ENCODE measurements at places on chromosomes 4 and X.

- no peak for DNase-seq
Observed at GRCh38 chr4:73419106-73420038, 15.3 kb downstream of the ALB start.

GRCh38 chr4:164648849-164649212, 105.1 kb upstream of the SMIM31 start:
- no peak for DNase-seq

- no peak for DNase-seq
Observed at GRCh38 chr4:176002007-176002613, 63.5 kb upstream of the WDR17 start.

- no peak for DNase-seq
Observed at GRCh38 chr4:81981218-81981617, 392.6 kb downstream of the HNRNPD start.

DNA sequence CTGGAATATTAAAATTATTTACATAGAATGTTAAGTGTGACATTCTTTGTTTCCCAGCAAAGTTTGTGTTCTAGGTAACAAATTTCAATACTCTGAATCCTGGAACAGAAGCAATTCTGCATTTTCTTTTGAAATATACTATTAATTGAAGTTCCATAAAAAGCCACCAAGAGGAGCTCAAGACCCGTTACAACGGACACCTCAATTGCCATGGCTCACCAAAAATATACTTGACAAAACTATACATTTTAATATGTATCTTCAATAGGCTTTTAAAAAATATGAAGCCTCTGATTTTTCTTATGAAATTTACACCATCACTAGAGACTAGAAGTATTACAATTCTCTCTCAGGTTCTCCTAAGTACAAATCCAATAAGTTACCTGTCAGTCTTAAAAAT, 111.4 kb downstream of the NYX start:
- DNase-seq = no peak

GRCh38 chr4:109979920-109980717, 67.4 kb downstream of the EGF start:
- DNase-seq = no peak

- DNase-seq = no peak
Observed at GRCh38 chr4:180953572-180953971, 1289.6 kb upstream of the TENM3 start.

DNA sequence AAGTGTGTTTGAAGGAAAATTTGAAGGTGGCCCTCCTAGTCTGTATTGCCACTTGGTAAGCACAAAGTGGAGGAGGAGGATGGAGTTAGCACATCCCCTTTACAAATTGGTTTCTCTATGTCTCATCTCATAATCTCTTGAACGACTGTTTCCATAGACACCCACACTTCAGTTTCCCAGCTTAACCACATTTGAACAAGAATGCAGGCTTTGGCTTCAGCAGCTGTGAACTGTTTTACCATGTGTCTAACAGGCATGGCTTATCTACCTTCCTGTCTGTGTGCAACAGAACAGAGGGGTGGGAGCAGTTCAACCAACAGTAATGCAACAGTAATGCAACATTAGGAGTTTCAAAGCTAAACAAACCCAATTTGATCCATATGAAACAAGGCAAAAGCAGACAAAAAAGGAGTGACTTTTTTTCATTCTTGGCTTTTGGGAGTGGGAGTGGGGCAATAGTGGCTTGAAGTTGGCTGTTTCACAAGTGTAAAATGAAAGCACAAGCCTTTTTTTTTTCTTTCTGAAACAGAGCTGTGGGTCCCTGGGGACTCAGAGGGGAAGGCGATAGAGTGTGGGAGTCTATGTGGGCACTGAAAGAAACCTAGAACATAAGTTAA, 108.0 kb downstream of the ITM2A start:
- no peak for DNase-seq

GRCh38 chr4:15853345-15853744, 75.2 kb downstream of the CD38 start:
- no peak for DNase-seq

GRCh38 chr4:27009539-27009938, 148.9 kb downstream of the STIM2 start:
- no peak for DNase-seq

DNA sequence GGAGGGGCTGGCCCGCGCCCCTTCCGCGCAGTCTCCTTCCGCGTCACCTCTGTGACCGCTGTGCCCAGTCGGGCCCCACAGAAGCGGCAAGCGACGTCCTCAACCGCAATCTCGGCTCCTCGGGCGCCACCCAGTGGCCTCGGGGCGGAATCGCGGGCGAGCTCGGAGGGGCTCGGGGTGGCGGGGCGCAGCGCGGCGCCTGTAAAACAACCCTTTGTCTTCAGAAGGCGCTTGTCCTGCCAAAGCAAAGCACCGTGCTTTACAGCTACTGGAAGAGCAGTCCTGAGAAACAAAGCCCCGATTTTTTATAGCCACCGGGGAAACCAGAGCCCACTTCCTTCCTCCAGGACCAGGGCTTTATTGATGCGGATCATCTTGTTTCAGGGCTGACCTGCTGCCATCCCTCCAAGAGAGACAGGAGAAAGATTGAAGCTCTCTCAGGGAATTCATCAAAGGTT, 37.3 kb upstream of the CDKN2AIP start:
- peak; percentile 91 for DNase-seq

- DNase-seq = no peak
Observed at GRCh38 chr4:7348946-7349900, 85.5 kb downstream of the PSAPL1 start.

GRCh38 chr4:86272669-86273068, 87.2 kb downstream of the MAPK10 start:
- no peak for DNase-seq

- no peak for DNase-seq
Observed at GRCh38 chrX:118383120-118383519, 37.2 kb downstream of the WDR44 start.

- DNase-seq = no peak
Observed at GRCh38 chr4:133618963-133619362, 469.9 kb downstream of the PCDH10 start.

DNA sequence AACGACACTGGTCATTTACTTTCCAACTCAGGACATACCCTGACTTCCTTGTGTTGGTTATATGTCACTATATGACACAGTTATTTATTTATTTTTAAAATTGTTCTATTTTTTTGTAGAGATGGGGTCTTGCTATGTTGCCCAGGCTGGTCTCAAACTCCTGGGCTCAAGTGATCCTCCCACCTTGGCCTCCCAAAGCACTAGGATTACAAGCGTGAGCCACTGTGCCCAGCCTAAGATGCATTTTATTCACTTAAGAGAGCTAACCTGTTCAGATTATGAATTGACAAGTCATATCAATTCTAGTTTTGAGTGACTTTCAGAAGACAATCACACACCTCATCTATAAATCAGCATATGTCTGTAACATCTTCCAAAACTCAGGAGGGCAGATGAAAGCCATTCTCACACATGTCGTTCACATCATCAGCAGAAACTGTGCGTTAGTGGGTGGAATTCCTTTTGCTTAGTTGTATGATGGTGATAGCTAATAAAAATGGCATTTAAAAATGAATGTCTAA, 9.4 kb upstream of the RHOH start:
- DNase-seq = no peak

DNA sequence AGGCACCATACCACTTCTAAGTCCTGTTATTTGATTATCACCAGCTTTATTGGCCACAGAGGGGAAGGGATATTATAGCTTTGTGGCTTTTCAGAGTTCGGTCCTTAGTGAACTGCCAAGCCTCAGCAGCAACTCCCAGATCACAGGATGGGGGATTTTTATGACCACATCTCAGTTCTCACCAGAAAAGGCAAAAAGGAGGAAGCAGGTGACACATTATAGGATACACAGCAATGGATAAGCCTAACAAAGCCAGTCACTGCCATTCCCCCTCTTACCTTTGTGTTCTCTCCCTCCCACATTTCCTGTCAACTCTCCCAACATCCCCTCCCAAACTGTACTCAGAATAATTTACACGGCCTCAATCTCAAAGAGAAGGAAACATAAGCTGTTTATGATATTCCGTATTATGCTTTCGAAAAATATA, 142.8 kb downstream of the MGST2 start:
- DNase-seq = no peak

DNA sequence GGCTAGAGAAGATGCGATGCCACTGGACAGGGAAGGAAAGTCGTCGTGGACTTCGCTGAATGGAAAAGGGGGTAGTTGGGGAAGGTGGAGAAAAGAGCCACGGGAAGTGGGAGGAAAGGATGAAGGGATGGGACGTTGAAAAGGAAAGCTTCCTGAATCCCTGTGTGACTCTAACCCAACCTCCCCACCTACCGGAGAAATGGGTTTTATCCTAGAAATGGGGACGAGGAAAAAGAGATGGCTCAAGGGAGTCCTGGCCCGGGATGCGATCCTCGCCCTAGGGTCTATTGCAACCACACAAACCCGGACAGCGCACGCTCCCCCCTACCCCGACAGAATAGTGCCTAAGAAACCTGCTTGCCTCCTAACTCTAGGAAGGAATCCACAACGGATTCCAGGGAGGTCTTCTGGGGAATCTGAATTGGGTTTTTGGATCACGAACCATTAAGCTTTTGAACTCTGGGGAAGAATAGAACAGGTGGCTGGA, 738 bp upstream of the TSPAN5 start:
- no peak for DNase-seq

DNA sequence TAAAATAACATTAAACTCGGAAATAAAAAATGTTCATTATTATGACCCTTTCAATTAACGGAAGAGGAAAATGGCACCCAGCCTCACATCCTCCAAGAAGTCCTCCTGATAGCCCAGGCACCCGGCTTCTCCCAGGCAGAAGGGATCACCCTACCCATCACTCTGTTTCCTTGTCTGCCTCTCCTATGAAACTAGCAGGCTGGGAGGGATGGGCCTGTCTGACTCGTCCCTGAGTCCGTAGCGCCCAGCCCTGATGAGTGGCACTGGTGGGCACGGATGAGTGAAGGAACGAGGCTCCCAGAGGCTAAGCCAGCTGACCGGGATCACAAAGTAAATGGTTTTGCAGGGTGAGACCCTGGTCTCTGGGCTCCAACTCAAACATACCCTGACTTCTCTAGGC, 28.6 kb upstream of the KIAA0232 start:
- DNase-seq = no peak

DNA sequence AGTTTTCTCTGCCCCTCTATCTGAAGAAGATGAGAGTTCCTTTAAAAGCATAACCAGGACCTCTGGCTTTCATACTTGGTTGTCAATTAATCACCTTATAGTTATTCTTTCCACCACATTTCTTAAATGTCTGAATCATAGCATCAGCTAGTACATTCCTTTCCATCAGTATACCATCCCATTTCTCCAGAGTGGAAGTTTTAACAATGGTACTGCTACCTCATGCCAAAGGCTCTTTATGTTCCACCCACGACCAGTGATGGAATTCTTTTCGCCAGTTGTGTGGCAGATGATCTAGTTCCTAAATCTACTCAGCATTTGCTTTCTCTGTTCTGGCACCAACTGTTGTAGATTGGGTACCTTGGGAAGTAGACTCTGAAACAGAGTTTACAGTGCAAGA, 379.8 kb downstream of the ZNF674 start:
- no peak for DNase-seq

DNA sequence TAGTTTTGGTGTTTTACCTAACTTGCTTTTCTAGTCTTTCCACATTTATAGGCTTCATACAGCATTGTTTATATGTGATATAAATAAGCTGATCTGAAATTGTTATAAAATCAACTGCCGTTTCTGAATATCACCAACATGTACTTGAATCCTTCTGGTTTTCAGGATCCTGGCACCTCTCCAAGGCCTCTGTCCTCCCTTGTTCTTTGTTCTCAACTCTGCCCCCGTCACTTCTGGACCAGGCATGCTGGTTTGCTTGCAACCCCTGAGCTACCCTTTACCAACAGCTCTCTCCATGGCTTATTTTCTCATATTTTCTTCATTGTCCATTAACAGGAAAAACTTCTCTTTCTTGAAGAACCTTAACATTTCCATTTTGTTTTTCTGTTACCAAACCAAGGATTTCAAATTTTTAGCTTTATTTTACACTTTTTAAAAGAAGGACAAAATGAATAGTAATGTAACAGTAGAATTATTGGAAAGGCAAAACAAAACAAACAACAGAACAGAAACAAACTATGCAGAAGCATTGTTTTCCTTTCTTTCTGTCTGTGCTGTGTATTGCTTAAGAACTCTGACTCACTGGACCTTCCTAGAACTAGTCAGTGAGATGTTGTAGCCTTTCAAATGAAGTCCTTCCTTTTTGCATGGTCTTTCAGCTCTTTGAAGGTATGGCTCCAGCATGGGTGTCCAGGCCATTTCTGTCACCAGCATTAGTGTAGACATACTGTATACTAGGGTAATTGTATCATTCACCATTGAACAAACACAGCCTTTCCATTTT, 44.8 kb downstream of the BANK1 start:
- DNase-seq = no peak

DNA sequence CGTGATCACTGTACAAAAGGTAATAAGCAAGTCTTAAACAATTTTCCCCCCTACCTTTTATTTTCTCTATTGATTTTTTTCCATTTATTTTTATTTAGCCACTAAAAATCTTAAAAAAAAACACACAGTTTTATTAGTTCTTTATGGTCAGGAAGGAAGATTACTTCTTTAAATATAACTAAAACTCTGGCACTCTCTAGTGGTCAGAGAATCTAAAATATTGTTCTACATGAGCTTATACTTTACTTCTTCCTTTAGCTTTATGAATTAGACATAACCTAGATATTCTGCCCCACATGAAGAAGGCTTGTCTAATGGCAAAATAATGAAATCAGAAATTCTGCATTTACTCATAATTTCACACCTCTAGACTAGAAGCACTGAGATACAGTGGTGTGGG, 135.2 kb downstream of the PDE5A start:
- no peak for DNase-seq

DNA sequence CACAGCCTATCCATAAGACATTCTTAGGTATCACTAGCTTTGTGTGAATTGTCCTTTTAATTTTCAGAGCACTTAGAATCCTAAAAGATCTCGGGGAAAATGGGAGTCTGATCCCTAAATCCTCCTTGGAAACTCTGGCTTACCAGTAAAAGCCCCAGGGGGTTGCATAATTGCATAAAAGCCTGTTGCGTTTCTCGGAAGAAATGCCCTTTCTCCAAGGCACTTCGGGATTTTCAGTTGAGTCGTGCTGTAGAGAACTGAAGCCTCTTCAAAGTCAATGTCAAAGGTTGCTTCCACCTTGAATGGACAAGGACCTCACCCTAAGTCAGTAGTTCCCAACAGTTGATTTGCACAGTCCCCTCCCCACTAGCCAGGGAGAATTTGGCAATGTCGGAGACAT, 20.8 kb downstream of the FAM184B start:
- no peak for DNase-seq

DNA sequence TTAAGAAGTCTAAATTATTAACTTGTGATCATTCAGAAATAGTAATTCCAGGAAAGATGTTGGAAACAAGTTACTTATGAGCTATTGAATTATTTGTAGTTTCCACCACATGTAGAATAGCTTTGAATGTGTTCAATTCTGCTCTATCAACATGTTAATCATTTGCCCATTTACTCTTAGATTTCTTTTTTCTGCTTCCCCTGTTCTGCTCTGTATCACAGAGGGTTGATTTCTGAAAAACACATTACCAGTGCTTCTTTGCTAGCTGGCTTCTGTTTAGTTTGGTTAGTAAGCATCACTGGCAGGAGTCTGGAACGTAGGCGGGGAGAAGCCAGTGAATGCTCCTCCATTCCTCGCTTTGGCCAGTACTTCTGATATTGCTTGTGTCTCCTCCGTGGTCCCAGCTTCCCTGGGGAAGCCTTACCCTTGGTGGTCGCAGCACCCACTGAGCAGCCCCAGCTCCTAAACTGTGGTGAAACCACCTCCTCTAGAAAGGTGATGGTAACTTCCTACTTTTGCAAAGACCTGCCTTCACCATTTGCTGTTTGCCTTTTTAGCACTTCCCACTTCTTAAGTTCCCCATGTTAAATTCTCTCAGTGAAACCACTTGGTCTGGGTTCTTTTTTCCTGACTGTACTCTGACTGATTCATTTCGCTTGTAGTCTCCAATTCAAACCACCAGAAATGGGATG, 40.3 kb upstream of the GALNT7 start:
- no peak for DNase-seq
